NCI-H2171 (cell line): ENCODE measurements at places on chromosomes 4 and X.

GRCh38 chr4:7256984-7257810, 64.9 kb downstream of the SORCS2 start:
- DNase-seq: no peak

GRCh38 chr4:42487230-42487629, 89.9 kb downstream of the SHISA3 start:
- DNase-seq: no peak

GRCh38 chr4:184066584-184067300, 150.9 kb downstream of the ENPP6 start:
- no peak for DNase-seq

- DNase-seq: peak; percentile 13
Measured at GRCh38 chr4:137934911-137935310, 307.2 kb downstream of the SLC7A11 start.

DNA sequence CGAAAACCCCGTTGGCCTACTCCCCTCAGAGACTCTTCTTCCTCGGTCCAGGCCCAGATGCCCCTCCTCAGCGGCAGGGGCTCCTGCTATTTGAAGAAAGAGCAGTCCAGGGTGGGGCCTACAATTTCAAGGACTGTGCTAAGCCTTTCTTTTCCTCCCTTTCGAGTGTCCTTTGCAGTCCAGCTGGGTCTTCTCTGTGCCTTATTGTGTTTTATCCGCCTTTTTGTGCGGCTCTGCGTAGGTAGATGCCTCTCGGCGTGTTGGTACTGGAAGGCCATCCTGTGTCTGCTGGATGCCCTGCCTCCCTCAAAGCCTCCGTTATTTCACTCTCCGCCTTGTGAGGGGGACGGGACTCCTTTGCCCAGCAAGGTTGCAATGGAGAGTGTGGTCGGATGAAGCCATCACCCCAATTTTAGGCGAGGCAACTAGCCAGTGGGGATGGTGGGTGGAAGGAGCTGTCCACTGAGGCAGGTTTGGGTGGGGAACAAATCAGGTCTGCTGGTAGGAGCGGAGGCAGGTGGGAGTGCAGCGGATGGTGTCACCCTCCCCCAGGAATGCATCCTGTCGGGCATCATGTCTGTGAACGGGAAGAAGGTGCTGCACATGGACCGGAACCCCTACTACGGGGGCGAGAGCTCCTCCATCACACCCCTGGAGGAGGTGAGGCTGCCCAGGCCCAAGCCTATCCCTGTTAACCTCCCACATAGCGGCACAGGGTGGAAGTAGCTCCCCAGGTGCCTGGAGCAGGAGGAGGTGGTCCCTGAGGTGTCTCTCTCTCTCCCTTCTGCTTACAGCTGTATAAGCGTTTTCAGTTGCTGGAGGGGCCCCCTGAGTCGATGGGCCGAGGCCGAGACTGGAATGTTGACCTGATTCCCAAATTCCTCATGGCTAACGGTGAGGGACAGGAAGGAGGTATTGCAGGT, 1.3 kb downstream of the GDI1 start:
- no peak for DNase-seq

DNA sequence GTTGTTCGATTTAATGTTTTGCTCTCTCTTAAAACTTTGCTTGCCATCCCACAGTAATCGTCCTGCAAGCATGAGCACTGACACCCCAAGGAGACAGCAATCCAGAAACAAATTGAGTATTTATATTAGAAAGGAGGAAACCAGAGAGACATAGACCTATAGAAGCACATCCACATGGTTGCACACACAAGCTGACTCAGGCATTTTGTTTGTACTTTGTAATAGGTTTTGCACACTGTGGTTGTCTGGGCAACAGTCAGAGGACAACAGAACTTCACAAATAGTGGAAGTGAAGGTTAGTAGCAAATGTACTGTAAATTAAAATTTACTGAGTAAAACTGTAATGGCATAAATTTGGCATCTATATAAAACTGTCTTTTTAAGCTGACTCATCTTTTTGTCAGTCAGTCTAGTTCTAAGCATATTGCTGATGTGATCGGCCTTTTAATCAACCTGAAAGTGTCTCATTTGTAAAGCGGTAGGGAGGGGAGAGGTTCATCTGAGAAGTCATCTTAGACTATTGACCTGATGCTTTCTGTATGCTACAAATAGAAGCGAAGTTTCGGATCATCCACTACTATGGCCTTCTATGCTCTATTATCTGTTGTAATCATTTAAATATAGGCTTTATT, 1624.7 kb downstream of the ARAP2 start:
- no peak for DNase-seq

DNA sequence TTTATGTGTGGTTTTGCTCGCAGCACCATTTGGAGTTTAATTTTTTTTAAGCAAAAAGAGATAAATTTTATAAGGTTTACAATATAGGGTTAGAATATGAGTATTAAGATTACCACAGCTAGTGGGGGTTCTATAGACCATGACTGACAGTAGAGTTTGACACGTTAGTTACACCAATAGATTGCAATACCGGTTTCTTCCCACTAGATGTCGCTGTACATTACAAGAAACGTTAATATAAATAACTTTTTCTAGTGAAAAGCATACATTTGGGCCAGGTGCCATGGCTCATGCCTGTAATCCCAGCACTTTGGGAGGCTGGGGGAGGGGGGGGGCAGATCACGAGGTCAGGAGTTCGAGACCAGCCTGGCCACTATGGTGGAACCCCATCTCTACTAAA, 433.6 kb downstream of the MAGEB5 start:
- no peak for DNase-seq

- no peak for DNase-seq
Measured at GRCh38 chrX:15870310-15870709, 15.7 kb upstream of the AP1S2 start.

DNA sequence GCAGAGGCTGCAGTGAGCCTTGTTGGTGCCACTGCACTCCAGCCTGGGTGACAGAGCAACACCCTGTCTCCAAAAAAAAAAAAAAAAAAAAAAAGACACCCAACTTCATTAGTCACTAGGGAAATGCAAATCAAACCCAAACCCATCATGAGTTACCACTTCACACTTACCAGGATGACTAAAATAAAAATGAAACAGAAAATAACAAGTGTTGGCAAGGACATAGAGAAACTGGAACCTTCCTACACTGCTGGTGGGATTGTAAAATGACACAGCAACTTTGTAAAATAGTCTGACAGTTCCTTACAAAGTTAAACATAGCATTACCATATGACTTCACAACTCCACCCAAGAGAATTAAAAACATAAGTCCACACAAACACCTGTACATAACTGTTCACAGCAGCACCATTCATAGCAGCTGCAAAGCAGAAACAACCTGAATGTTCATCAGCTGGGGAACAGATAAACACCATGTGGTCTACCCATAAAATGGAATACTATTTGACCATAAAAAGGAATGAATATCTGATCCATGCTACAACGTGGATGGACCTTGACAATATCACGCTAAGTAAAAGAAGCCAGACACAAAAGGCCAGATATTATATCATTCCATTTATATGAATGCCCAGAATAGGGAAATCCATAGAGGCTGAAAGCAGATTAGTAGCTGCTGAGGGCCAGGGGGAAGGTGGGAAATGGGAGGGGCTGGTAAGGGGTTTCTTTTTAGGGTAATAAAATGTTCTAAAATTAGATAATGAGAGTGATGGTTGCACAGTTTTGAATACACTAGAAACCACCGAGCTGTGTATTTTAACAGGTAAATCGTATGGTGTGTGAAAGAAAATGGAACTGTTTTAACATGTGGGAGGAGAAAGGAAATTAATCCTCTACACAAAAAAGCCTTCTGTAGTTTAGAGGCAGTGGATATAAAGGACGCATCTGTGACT, 18.3 kb downstream of the CD99L2 start:
- no peak for DNase-seq

DNA sequence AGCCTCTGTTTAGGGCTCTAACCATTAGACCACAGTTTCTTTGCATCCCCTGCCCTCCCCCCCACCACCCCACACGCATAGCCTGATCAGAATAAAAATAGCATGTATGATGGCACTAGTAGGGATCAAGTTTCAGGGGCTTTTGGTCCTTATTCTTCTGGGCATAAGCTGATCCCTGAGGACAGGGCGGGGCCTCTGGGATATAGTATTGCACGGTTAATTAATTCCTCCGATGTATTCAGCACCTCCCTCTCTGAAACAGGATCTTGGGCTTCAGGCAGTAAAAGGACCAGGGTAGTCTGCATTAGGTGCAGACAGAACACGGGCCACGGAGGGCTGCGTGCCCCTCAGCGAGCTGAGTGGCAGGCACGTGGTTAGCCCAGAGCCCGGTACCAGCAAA, 57.1 kb downstream of the ELF4 start:
- no peak for DNase-seq

- DNase-seq: no peak
Measured at GRCh38 chrX:136731207-136731782, 49.4 kb downstream of the ARHGEF6 start.

GRCh38 chrX:132651421-132652086, 162.7 kb upstream of the MBNL3 start:
- no peak for DNase-seq

- DNase-seq: no peak
Measured at GRCh38 chrX:20144491-20144890, 2.9 kb upstream of the EIF1AX start.

GRCh38 chr4:119647558-119647957, 19.0 kb upstream of the PDE5A start:
- DNase-seq: no peak

GRCh38 chr4:182916483-182917181, 554 bp downstream of the DCTD start:
- DNase-seq: no peak

DNA sequence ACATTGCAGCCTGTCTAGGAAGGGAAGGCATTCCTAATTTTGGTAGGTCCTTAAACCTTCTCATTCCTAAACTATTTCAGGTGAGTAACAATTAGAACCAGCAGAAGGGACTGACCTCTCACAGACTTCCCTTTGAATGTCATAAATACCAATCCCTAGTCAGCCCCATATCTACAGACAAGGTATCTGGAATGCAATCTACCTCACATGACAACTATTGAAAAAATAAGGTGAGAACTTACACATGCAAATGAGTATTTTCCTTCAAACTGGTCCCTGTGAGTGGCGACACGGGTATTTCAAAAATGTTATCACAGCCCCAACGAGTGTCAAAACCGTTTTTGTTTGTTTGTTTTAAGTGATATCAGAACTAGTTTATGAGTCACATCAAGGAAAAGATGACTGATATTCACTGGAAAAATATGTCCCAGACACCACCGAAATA, 102.4 kb upstream of the VCX2 start:
- no peak for DNase-seq

DNA sequence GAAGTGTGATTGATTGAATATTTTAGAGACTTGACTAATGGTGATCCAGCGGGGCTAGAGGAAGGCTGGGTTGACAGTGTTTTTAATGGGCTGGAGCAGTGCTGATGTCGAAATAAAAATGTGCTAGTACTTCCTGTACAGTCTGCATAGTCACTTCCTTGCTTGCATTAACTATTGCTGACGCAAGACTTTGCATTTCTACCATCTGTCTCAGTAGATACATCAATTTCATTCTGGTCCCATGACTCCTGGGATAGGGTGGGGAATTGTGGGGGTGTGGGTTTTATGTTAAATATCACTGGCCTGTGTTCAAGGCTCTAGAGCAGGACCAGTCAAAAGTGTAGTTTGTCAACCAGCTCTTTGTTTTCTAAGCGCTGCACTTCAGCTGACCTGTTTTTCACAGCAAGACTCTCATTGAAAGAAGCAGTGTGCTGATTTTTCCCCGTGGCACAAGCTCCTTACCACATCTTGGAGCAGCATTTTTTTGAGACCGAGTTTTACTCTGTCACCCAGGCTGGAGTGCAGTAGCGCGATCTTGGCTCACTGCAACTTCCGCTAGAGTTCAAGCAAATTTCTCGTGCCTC, 35.2 kb upstream of the PHEX start:
- no peak for DNase-seq

- no peak for DNase-seq
Measured at GRCh38 chrX:154732421-154733065, 18.3 kb downstream of the GAB3 start.

GRCh38 chrX:72030431-72030830, 101.3 kb downstream of the RTL5 start:
- no peak for DNase-seq

DNA sequence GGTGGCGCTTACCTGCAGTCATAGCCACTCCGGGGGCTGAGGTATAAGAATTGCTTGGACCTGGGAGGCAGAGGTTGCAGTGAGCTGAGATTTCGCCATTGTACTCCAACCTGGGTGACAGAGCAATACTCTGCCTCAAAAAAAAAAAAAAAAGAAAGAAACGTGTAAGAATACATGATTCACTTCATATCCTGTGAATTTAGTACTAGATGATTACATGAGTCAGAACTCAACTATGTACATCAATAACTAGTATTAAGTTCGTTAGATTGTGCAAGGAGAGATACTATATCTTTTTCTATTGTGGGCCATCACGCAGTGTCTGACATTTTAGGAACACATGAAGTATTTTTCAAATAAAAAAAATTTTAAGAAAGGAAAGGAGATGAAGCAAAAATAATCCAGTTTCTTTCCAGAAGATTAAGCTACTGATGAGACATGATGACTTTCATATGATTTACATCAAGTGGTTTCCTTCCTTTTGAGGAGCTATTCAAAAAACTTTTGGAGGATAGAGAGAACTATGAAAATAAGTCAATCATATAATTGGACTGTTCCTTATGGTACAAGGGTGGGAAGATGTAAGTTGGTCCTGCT, 64.7 kb upstream of the EXOC1L start:
- DNase-seq: no peak

DNA sequence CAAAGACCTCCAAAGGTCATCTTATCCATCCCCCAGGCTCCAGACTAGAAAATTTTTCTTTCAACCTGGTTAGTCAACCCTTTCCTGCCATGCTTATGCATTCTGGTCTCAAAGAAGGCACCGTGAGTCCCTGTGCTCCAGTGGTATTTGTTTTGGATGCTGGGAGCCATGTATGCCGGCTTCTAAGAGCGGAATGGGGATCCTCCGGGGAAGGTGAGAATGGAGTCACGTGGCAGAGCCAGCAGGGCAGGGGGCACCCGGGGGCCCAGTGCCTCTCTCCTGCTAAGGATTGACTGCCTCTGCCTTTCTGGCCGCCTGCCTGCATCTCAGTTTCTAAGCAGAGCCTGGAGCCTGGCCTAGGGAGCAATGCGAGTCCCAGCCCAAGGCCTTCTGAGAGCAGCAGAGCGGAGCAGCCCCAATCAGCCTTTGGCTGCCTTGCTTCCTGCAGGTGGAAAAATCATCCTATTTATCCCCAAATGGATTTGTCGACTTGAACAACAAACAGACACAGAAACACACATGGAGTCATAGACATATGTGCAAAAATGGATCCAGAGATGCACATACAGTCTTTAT, 141.0 kb downstream of the PJA1 start:
- DNase-seq: no peak

- DNase-seq: no peak
Measured at GRCh38 chr4:67397931-67398330, 147.4 kb downstream of the CENPC start.

DNA sequence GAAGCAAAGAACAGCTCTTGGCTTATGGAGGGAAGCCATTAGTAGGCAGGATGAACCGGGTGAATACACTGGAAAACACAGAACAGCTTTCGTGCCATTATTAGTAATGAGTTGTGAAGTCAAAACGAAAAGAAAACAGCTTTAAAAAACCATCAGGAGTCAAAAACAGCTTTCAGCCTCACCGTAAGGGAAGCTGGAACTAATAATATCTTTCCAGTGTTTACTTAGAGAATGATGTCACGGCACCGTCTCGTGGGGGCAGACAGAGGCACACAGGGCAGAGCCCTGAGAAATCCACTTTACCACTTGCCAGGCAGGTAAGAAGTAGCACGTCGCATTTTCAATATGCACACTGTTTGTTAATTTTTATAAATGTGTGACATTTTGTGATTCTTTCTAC, 37.9 kb upstream of the HMX1 start:
- DNase-seq: no peak
